ENCODE measurements at places on chromosomes 6 and 20. TPM values are rescaled to one million over a fixed set of nuclear protein-coding genes. Genes with fewer than 3 reads are reported as not detected.

Gene CRYBG1
- total RNA-seq, result 28.2 TPM

Gene PI16
- 1.1 TPM for total RNA-seq

DNA sequence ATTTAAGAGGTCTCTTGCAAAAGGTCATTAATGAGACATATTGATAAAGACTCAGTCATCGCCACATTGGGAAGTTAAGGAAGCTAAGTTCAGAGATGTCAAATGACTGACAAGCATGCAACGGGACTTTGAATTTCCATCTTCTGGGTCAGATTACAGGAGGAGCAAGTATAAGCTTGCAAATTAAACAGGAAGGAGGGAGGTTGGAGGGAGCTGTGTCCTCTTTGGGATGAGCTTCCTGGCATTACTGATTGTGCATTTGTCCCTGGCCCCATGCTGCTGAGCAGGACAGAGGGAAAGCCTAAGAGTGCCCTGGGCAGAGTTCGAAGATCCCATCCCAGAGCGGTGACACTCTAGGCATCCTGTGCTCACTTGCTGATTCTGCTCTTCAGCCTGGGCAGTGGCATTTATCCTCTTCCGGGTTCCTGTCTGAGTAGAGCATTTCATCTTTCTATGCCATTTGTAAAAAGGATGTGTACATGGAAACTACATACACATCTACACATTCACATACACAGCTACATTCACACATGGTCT is 40.5 kb downstream of the SLC22A1 start:
- DNase-seq, result no peak

- peak; percentile 20 for DNase-seq
Measured at GRCh38 chr6:10954590-10955010, 67.7 kb downstream of the SYCP2L start.

Gene LAMA4
- total RNA-seq, result not detected

- DNase-seq, result no peak
Measured at GRCh38 chr6:135323202-135323668, 142.1 kb downstream of the MYB start.

Gene TSHZ2
- total RNA-seq, result 10.0 TPM

DNA sequence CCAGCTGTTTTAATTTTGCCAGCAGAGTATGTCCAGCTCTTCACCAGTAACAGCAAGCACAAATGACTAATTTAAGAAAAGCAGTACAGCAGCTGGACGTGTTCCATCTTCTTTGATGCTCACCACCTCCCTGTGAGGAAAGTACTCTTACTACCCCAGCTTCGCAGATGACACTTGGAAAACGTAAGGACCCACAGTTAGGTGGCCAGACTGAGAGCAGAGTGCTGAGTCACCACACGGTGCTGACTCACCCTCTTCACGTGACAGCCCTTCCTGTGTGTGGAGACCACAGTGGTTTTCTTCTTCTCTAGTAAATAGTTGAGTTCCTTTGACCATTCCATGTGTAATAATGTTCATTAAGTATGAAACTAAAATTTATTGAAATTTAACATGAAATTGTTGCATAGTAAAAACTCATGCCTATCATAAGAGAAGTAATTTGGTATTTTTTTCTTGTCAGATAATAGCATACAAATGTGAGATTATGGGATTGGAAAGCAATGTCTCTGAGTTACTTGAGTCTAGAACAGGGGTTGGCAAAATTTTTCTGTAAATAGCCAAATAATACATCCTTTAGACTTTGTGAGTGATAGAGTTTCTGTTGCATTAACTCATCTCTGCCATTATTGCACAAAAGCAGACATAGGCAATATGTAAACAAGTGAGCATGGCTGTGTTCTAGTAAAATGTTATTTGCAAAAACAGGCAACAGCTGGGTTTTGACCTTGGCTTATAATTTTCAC is 76.6 kb downstream of the SLX4IP start:
- peak; percentile 9 for DNase-seq

Gene MARCKS
- 2.5 TPM for total RNA-seq

- no peak for DNase-seq
Measured at GRCh38 chr6:10421921-10422736, 7.3 kb upstream of the TFAP2A start.

Gene SPATA25
- total RNA-seq, result 4.8 TPM

Gene BTNL2
- total RNA-seq, result not detected

- DNase-seq, result no peak
Measured at GRCh38 chr6:33007831-33008400, 1.5 kb downstream of the HLA-DOA start.

All from naive thymus-derived CD8-positive, alpha-beta T cell (primary cell).